NCI-H1092 (cell line): ENCODE measurements at places on chromosomes 7 and 10.

GRCh38 chr10:128877141-128877540 is 589.9 kb upstream of the MGMT start:
- DNase-seq: no peak

DNA sequence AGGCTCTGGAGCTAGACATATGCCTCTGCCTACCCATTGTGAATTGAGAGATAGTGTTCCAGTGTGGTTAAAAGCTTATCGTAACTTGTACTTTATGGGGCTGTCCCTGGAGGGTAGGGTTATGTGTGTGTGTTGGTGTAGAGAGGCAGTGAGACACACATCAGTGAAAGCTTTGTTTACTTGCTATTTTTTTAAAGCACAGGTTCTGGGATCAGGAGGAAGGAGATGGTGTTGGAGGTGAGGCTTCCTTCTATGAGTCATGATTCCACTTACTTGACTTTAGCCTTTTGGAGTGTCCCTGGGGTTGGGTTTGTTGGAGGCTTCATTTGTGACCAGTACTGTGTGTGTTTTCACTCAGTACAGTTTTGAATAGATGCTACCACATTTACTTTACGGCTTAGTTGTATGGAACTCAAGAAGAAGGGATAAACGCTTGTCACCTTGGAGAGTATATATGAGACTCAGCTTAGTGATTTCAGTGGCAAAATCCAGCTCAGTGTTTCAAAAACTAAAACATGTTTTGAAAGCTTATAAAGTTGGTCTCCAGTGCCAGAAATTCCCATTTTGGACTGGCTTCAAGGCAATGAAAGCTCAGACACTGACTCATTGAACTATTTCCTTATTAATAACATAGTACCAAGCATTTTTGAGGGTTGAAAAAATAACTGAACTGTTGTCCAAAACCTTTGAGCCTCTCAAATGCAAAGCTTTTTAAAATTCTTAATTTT is 106.2 kb downstream of the PLXDC2 start:
- no peak for DNase-seq

DNA sequence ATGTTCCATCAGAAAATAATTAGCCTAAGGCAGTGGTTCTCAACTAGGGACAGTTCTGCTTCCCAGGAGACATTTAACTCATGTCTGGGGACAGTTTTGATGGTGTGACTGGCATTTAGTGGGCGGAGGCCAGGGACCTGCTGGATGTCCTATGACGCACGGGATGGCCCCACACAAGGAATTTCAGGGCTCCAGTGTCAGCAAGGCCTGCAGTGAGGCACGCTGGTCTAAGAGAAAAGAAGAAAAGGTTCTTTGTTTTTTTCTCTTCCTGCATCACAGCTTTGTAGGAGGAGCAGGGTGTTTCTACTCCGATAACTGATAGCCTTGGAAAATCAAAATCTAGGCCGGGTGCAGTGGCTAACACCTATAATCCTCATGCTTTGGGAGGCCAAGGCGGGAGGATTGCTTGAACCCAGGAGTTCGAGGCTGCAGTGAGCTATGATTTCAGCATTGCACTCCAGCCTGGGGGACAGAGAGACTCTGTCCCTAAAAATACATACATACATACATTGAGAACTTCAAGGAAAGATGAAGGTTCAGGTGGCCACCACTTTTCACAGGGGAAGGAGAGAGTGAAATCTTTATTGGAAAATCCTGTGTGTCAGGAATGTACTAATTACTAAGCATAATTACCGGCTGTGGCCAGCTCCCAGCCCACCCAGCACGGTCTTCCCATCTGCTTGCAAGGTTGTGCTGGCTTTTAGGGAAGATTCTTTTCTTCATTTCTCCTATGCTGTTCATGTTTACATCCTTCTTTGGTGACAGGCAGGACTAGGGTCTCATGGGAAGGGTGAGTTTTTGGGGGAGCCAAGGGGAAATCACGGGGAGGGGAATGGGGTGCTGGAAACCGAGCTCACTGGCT is 150.4 kb downstream of the ACTR3B start:
- DNase-seq: no peak

- DNase-seq: no peak
Measured at GRCh38 chr7:143002106-143002505, 24.8 kb downstream of the OR9A2 start.

GRCh38 chr7:67045496-67045995 is 48.9 kb downstream of the TYW1 start:
- DNase-seq: no peak
